ENCODE measurements at places on chromosomes 4 and X. TPM values are rescaled to one million over a fixed set of nuclear protein-coding genes. Genes with fewer than 3 reads are reported as not detected.

DNA sequence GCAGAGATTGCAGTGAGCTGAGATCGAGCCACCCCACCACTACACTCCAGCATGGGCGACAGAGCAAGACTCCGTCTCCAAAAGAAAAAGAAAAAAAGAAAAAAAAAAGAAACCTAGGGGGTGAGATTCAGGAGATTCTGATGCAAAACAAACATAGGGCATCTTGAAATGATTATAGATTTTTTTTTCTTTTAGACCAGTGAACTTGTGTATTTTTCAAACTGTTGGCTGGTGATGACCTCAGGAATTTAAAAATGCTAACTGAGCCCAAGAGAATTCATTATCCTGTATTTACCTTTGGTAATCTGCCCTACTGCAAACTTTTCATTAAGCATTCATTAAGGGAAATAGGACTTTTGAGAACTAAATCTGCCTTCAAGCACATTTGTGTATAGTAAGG lies 20.6 kb downstream of the ATP10D start:
- H3K27me3 ChIP-seq, result no peaks in the 10 kb centered on the region
- no peak for DNase-seq
- H3K27ac ChIP-seq, result no peak overlapping the region
- H3K36me3 ChIP-seq, result no peaks in the 10 kb centered on the region

- H3K27me3 ChIP-seq, result no peaks in the 10 kb centered on the region
- no peak for DNase-seq
Measured at GRCh38 chrX:39688576-39689375, 409.0 kb downstream of the BCOR start.

GRCh38 chr4:141311246-141312204 lies 90.8 kb downstream of the ZNF330 start:
- no peak overlapping the region for H3K4me3 ChIP-seq
- H3K4me1 ChIP-seq, result no peaks in the 10 kb centered on the region
- no peak overlapping the region for H3K27ac ChIP-seq
- no peaks in the 10 kb centered on the region for H3K36me3 ChIP-seq
- H3K27me3 ChIP-seq, result no peaks in the 10 kb centered on the region

GRCh38 chr4:33133723-33134122 lies 2413.6 kb downstream of the PCDH7 start:
- no peaks in the 10 kb centered on the region for H3K36me3 ChIP-seq
- H3K4me3 ChIP-seq, result no peak overlapping the region
- H3K27ac ChIP-seq, result no peak overlapping the region

DNA sequence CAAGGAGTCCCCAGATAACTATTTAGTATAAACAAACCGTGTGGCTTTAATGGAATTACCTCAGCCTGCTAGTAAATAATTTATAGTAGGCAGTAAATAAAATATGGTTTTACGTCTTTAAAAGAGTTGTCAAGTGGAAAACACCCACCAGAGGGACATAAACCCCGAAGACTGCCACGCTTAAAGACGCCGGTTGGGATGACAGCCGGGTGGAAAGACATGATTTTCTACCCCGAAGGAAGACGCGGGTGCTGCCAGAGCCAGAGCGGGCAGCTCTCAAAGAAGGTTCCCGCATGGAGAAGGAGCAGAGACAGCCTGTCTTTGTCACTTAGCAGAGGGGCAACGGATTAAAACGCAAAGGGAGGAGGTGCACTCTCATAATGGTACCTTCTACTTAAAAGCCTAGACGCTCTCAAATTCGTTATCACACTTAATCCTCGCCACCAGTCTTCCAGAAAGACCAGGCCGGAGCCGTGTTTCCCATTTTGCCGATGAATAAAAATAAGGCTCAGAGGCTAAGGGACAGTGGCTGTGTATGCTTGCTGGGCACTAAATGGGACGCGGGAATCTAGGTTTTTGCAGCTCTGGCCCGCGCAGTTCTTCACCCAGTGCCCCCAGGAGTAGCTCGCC lies 140.5 kb upstream of the ZIC3 start:
- H3K4me1 ChIP-seq, result peaks cover 13% of the 10 kb centered on the region
- no peak overlapping the region for H3K4me3 ChIP-seq
- peaks cover 26% of the 10 kb centered on the region for H3K27me3 ChIP-seq
- no peaks in the 10 kb centered on the region for H3K36me3 ChIP-seq
- no peak for DNase-seq
- no peak overlapping the region for H3K27ac ChIP-seq

DNA sequence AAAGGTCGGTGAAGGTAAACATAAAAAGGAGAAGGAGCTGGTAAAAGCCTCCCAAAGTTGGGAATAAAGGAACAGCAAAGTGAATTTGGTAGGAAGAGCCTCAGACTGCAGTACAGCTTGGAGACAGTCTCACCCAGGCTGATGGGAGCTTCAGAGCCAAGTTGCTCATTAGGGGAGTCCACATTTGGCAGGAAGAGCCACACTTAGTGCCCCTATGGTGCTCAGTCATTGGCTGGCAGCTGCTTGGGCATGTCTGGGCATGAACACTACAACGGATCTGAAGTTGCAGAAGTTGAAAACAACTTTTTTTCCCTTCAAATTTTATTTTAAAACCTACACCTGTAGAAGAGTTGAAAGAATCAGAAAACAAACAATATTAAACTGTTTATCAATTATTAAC lies 2497.3 kb downstream of the ARAP2 start:
- no peak overlapping the region for H3K27ac ChIP-seq
- no peak for DNase-seq
- H3K4me1 ChIP-seq, result no peaks in the 10 kb centered on the region
- H3K4me3 ChIP-seq, result no peak overlapping the region
- no peaks in the 10 kb centered on the region for H3K27me3 ChIP-seq

The AMER1 gene
- 0.07 TPM for polyA plus RNA-seq

The SPARCL1 gene
- not detected for polyA plus RNA-seq
